ENCODE measurements at places on chromosomes 3 and 15.

DNA sequence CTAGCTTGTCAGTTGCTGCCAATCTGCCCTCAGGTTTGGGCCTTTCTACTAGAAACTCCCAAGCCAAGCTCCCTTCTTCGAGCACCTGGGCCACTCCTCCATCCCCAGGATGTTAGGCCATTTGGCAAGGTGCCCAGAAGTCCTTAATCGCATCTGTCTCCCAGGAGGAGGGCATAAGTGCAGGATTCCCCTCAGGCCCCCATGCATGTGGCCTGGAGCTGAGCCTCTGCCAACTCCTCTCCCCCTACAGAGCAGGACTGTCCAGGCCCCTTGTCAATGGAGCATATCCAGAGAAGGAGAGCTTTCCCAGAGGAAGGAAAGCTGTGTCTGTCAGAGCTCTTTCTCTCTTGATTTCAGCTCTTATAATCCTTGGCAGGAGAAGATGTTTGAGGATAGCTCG lies 182.6 kb upstream of the ROPN1 start:
- no peak overlapping the region for H3K27ac ChIP-seq
- no peaks in the 10 kb centered on the region for H3K4me1 ChIP-seq
- peaks cover 2% of the 10 kb centered on the region for H3K27me3 ChIP-seq
- no peaks in the 10 kb centered on the region for H3K36me3 ChIP-seq
- DNase-seq = no peak

GRCh38 chr3:108079877-108080276 lies 11.0 kb downstream of the CD47 start:
- H3K27me3 ChIP-seq = no peaks in the 10 kb centered on the region
- H3K4me3 ChIP-seq = no peak overlapping the region
- peaks cover 4% of the 10 kb centered on the region for H3K36me3 ChIP-seq
- H3K27ac ChIP-seq = no peak overlapping the region
- DNase-seq = no peak

DNA sequence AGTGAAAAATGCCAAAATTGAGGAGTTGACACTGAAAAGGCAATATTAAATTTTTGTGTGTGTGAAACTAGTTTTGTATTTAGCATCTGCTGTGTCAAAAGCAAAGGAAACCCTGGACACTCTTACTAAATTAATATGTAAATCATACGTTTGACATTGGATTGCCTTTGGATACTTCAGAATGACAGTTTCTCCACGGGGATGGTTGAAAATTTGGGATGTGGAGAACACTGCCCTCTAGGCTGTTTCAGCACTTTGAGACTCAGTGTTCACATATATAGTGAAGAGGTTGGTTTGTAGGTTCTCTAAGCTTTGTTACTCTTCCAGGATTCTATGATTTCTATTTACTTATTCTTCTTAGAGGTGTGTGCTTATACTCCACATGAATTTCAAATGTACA lies 3.0 kb downstream of the ROBO2 start:
- no peak overlapping the region for H3K4me3 ChIP-seq
- no peaks in the 10 kb centered on the region for H3K36me3 ChIP-seq
- H3K27ac ChIP-seq = no peak overlapping the region
- no peak for DNase-seq
- H3K4me1 ChIP-seq = no peaks in the 10 kb centered on the region
- H3K27me3 ChIP-seq = peaks cover 29% of the 10 kb centered on the region

DNA sequence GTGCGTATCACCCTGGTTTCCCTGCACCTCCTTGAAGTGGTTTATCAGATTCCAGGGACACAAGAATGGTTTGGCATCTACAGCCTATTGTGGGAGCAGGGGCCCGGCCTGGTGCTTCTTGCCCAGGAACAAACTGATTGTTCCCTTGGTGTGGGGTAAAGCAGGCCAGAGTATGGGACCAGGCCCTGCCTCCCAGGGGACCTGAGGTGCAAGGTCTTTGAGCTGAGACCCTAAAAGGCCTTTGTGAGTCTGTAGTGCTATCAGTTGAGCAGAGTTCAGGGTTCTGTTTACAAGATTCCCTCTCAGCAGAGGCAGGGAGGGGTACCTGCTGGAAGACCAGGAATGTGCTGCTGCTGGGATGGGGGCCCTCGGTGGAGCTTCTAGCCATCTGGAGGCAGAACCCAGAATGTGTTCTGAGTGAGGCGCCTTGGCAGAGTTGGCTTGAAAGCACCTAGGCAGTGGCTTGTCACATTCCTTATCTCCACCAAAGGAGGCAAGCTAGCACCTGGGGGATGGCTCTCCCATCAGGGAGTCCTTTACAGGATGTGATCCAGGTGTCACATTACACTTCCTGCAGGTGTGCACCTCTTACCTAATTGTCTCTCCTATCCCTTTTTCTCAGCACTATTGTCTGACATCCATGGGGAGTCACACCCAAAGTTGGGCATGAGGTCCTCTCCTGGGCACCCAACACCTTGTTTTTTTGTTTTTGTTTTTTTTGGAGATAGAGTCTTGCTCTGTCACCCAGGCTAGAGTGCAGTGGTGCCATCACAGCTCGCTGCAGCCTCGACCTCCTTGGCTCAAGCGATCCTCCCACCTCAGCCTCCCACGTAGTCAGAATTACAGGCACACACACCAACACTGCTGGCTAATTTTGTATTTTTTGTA lies 13.1 kb downstream of the FLNB start:
- no peaks in the 10 kb centered on the region for H3K36me3 ChIP-seq
- no peak overlapping the region for H3K27ac ChIP-seq
- H3K4me1 ChIP-seq = peaks cover 27% of the 10 kb centered on the region
- DNase-seq = no peak
- no peak overlapping the region for H3K4me3 ChIP-seq

DNA sequence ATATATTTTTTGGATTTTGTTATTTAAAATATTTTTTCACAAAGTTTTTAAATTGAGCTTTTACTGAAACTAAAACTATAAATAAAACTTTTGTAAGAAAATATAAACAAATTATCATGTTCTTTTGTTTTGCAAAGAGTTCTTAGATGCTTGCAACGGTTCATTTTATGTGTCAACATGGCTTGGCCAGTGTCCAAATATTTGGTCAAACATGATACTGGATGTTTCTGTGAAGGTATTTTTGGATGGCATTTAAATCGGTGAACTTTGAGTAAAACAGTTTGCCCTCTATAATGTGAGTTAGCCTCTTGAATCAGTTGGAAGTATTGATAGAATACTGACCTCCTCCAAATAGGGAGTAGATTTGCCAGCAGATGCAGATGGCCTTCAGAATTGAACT lies 612.6 kb upstream of the NECTIN3 start:
- H3K4me1 ChIP-seq = peaks cover 2% of the 10 kb centered on the region
- no peak overlapping the region for H3K27ac ChIP-seq
- no peaks in the 10 kb centered on the region for H3K27me3 ChIP-seq
- no peak overlapping the region for H3K4me3 ChIP-seq
- H3K36me3 ChIP-seq = no peaks in the 10 kb centered on the region

GRCh38 chr3:178341636-178342035 lies 194.6 kb upstream of the KCNMB2 start:
- H3K36me3 ChIP-seq = no peaks in the 10 kb centered on the region
- peaks cover 2% of the 10 kb centered on the region for H3K4me1 ChIP-seq
- H3K27me3 ChIP-seq = no peaks in the 10 kb centered on the region
- H3K4me3 ChIP-seq = no peak overlapping the region
- DNase-seq = no peak

- peaks cover 4% of the 10 kb centered on the region for H3K36me3 ChIP-seq
- no peak overlapping the region for H3K4me3 ChIP-seq
- no peak overlapping the region for H3K27ac ChIP-seq
Measured at GRCh38 chr3:64191822-64192221, 33.4 kb downstream of the PRICKLE2 start.

GRCh38 chr3:42664438-42664803 lies 10.9 kb downstream of the ZBTB47 start:
- H3K36me3 ChIP-seq = peaks cover 14% of the 10 kb centered on the region
- no peak overlapping the region for H3K4me3 ChIP-seq

- no peak overlapping the region for H3K4me3 ChIP-seq
- DNase-seq = no peak
- no peak overlapping the region for H3K27ac ChIP-seq
- no peaks in the 10 kb centered on the region for H3K36me3 ChIP-seq
- H3K4me1 ChIP-seq = peaks cover 11% of the 10 kb centered on the region
Measured at GRCh38 chr15:101162701-101163483, 89.0 kb downstream of the CHSY1 start.

DNA sequence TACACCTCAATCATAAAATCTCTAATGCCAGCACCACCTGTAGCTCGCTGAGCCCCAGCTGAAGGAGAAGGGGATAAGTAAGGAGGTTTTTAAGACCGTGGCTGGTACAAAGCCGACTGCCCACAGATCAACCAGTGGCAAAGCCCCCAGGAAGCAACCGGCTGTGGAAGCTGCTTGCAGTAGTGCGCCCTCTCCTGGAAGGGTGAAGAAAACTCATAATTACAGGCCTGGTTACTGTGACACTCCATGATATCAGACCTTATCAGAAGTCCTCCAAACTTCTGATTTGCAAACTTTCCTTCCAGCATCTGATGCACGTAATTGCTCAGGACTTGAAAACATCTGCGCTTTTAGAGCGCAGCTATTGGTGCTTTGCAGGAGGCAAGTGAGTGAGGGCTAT lies 63.1 kb upstream of the MCTP2 start:
- no peaks in the 10 kb centered on the region for H3K4me1 ChIP-seq
- H3K27ac ChIP-seq = no peak overlapping the region
- no peaks in the 10 kb centered on the region for H3K27me3 ChIP-seq

DNA sequence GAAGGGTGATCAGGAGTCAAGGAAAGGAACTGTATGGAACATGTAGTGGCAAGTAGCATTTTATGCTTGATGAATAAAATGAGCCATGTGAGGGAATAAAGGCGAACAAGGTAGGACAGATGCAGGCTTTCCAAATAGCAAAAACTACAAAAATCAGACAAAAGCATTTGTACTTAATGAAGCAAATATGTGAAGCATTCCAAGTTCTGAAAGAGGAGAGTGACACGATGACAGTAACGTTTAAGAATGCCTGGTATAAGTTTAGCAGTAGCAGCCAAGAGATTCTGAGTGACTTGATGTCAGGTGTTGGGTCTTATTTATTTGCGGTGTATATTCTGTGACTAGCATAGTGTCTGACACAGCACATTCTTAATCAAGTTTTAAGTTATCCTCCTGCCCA lies 408.2 kb upstream of the RASGRP1 start:
- H3K27me3 ChIP-seq = no peaks in the 10 kb centered on the region
- no peak overlapping the region for H3K27ac ChIP-seq
- no peak for DNase-seq

DNA sequence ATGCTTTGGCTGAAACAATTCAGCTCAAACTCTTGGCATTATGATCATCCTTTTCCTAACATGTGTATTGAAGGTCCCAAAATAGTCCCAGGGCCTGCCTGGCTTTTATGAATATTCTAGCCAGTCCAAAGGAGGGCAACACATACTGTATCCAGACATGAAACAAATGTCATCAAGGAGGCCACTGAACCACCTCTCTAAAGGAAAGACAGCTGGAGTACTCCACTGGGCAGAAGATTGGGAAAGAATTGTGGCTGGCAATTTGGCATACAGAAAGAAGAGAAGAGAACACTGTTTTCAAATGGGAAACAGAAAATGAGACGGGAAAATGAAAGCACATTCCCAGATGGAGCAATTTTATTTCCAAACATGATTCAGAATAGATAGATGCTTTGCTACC lies 80.6 kb downstream of the NCEH1 start:
- no peaks in the 10 kb centered on the region for H3K27me3 ChIP-seq
- H3K4me1 ChIP-seq = peaks cover 13% of the 10 kb centered on the region
- H3K4me3 ChIP-seq = no peak overlapping the region
- DNase-seq = no peak

DNA sequence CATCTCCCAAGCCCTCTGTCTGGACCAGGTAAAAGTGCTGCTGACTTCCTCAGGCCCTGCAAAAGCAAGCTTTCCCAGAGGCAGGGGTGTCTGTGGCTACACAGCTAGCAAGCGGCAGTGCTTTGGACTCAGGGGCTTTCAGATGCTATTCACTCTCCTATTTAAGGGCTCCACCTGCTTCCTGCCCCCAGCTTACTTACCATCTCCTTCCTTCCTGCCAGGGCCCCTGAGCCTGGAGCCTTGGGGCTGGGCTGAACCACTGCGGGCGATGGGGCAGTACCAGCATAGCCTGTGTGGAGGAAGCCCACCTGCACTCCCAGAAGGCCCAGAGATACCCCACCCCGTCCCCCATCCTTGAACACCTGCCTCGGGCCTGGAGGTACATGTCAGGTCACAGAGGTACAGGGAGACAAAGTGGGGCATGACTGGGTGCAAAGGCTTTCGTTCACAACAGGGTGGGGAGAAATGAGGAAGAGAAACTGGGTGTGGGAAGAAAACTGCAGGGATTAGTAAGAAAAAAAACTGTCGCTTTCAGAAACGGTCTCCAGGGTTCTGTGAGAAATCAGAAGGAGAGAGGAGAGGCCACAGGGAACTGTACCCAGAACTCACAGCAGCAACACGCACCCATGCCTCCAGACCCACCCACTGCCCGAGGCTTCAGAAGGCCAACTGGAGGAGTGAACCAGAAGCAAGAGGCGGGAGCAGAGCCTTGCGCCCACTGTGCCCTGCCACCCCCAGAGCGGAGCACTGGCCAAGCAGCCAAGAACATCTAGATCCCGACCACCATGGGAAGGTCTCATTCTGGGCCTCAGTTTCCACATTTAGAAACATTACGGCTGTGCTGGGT lies 49.5 kb downstream of the CCDC12 start:
- DNase-seq = no peak
- peaks cover 40% of the 10 kb centered on the region for H3K36me3 ChIP-seq
- no peak overlapping the region for H3K27ac ChIP-seq
- peaks cover 21% of the 10 kb centered on the region for H3K4me1 ChIP-seq
- no peaks in the 10 kb centered on the region for H3K27me3 ChIP-seq
- H3K4me3 ChIP-seq = no peak overlapping the region

- H3K27me3 ChIP-seq = no peaks in the 10 kb centered on the region
- peaks cover 14% of the 10 kb centered on the region for H3K36me3 ChIP-seq
- H3K4me3 ChIP-seq = no peak overlapping the region
Measured at GRCh38 chr3:124833710-124834332, 53.3 kb downstream of the ITGB5 start.

DNA sequence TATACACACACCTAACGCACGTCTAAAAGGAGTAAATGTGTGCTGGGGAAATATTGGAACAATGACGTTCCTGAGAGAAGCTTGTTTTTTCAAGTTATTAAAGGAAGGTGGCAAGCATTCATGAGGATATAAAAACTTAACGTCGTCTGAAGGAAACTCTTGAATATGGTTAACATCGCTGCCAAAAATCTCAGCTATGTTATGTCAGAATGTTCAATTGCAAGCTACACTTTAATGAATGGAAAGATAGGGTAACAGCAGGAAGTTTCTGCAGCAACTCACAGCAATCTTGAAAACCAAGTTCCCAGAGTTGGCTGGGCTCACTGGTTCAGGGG lies 54.3 kb upstream of the MEF2A start:
- no peak overlapping the region for H3K27ac ChIP-seq
- no peaks in the 10 kb centered on the region for H3K27me3 ChIP-seq
- no peak overlapping the region for H3K4me3 ChIP-seq
- H3K4me1 ChIP-seq = peaks cover 16% of the 10 kb centered on the region

- DNase-seq = peak; percentile 51
- H3K4me1 ChIP-seq = peaks cover 8% of the 10 kb centered on the region
- peak overlapping the region; percentile 22 for H3K27ac ChIP-seq
- H3K36me3 ChIP-seq = no peaks in the 10 kb centered on the region
Measured at GRCh38 chr3:42012935-42013690, 51.2 kb upstream of the ULK4 start.
